ENCODE measurements at places on chromosomes 7 and 10.

- DNase-seq = no peak
Measured at GRCh38 chr10:124644236-124644635, 99.9 kb downstream of the FAM53B start.

- no peak for DNase-seq
Measured at GRCh38 chr7:102165136-102165535, 121.5 kb upstream of the SH2B2 start.

GRCh38 chr10:133441780-133442179 lies 12.0 kb upstream of the SCART1 start:
- DNase-seq = no peak

GRCh38 chr7:91503934-91504555 lies 239.8 kb downstream of the FZD1 start:
- DNase-seq = no peak

DNA sequence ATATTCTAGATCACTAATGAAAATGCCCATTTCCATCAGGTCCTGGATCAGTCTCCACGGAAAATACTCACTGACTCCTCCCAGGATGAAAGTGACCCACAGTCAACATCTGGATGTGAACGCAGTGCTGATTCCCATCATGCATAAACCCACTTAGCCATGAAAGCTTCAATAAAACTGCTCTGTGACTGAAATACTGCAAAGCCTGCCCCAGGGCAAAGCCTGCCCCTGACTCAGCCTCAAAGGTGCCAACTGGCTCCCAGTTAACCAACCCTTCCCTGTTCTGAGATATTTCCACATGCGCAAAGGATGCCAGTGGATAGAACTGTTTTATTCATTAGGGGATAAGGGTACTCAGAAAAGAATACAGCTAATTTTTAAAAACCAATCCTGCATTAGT lies 24.0 kb downstream of the OSBPL3 start:
- no peak for DNase-seq

DNA sequence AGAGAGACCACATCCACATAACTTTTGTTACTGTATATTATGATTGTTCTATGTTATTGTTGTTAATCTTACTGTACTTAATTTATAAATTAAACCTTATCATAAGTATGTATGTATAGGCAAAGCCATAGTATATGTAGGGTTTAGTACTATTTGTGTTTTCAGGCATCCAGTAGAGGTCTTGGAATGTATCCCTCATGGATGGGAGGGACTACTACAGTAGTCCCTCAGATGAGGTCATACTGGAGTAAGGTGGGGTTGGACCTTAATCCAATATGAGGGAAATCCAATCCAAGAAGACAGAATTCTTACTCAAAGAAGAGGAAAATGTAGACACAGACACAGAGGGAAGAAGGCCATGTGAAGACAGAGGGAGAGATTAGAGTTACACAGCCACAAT lies 34.1 kb upstream of the MALRD1 start:
- DNase-seq = no peak

- DNase-seq = no peak
Measured at GRCh38 chr7:44969701-44970522, 8.9 kb downstream of the MYO1G start.

GRCh38 chr7:133649593-133649992 lies 396.7 kb downstream of the EXOC4 start:
- DNase-seq = no peak

GRCh38 chr7:118325450-118325808 lies 100.9 kb downstream of the ANKRD7 start:
- no peak for DNase-seq

DNA sequence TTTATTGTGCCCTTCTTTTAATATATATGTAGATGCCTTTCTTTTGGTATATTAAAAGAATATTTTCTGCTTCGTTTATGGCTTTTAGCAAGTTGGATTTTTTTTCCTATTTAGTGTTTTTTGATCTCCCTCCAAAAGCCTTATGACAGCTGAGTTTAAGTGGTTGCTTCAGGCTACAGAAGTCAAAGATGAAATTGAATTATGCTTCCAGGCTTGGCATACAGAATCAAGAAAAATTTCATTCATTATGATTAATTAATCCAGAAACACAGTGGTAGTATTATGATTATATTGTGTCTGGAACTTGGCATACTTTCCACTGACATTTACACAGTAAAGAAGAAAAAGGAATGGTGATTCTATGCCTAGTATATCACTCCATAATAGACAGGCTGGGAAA lies 63.8 kb upstream of the SEM1 start:
- no peak for DNase-seq

DNA sequence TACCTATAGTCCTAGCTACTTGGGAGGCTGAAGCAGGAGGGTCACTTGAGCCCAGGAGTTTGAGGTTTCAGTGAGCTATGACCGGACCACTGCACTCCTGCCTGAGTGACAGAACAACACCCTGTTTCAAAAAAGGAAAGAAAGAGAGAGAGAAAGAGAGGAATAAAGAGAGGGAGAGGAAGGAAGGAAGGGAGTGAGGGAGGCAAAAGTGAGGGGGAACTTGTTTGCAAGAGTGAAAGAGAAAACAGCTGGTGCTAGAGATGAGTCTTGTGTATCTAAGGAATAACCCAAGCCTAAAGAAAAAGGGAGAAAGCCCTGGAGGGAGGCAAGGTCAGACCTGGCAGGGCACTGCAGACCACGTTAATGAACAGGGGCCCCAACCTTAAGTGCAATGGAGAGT lies 4.8 kb upstream of the NT5C2 start:
- no peak for DNase-seq

DNA sequence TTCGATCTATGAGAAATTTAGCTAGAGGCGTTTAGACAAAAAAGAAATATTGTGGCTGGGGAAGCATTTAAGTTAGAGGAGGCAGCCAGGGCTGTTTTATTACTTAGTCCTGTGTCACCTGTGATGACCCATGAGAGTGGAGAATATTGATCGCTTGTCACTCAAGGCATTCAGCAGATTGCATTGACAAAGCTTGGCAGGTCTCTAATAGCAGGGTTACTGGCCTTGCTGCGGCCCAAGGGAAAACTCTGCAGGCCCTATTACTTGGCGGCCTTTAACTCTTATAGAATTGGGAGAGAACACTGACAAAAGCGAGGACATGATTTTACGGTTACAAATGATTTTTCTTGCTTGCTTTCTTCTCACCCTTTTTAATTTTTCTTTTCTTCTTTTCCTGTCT lies 473.5 kb downstream of the AUTS2 start:
- no peak for DNase-seq

GRCh38 chr7:156820445-156821063 lies 72.4 kb downstream of the LMBR1 start:
- DNase-seq = no peak

- no peak for DNase-seq
Measured at GRCh38 chr10:131311661-131312477, at the start of gene TCERG1L. Gene TCERG1L (minus strand): TSS chr10:131311721. CDS start chr10:131311635, 86 bp downstream.

- DNase-seq = no peak
Measured at GRCh38 chr7:27737616-27738015, 2.3 kb upstream of the TAX1BP1 start.

DNA sequence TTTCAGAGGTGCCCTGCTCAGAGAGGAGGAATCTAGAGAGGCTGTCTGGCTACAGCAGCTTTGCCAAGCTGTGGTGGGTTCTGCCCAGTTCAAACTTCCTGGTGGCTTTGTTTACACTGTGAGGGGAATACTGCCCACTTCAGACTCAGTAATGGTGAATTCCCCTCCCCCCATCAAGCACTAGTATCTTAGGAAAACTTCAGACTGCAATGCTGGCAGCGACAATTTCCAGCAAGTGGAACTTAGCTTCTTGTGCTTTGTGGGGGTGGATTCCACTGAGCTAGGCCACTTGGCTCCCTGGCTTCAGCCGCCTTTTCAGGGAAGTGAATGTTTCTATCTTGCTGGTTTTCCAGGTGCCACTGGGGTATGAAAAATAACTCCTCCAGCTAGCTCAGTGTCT lies 42.8 kb downstream of the CYP2C8 start:
- DNase-seq = no peak

DNA sequence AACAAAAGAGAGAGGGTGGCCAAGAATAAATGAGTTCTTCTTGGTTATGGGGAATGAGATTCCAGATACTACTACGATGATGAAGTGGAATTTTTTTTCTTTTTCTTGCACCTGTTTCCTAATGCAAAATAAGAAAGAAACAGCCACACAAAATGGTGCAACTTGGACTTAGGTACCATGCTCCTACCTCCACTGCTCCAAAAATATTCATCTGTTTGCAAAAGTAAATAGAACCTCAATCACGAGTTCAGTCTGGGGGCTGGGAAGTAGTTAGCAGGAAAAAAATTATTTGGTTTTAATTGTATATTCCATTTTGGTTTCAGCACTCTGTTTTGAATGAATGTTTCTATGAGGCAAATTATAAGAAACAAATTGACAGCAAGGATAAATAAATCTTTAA lies 73.5 kb downstream of the SLC25A13 start:
- DNase-seq = no peak

DNA sequence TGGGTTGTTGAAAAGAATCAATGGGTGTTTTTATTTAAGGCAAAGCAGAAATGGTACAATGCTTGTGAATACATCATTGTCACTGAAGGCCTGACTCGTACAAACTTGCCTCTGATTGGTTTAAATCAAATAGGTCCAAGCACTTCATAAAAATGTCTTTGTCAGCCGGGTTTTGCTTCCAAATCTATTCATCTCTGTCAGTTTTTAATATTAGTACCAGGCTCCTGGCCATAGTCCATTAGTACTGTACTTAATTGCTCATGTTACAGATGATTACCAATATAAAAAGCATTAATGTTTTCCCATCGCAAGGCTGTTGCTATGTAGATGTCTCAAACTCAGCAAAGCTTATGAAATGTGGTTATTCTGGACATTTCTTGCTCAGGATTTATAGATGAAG lies 171.9 kb downstream of the ARID5B start:
- DNase-seq = no peak

DNA sequence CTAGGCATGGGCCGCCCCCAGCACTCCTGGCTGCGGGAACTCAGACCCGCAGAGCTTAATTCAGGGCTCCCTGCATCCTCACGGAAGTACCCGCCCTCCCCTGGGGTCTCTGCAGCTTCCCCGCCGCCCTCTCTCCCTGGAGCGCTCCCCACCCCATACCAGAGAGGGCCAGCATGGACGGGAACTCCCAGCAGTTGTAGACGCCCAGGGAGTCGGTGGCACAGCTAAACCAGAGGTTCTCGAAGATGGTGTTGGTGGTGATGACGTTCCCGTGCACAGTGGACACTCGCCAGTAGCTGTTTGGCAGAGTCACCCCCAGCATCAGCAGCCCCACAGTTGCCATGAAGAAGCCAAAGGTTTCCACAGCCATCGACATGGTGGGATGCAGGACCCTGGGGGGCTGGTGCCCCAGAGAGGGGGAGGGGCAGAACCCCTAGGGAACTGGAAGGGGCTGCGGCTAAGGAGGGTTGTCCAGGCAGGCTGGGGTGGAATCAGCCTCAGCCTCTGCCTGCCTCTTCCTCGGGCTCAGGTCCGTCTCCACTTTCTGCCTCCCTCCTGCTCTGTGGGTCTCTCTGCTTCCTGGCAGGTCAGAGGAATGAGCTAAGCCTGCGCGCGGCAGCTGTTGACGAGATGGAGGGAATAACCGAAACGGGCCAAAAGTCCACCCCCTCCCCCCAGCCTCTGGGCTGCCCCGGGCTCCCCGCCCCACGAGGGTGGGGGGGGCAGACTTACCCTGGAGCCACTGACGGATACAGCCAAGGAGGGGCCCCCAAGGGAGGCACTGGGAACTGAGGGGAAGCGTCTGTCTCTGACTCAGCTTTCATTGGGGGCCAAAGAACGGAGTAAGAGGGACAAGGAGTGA lies at the start of gene CLDN15:
TSS of gene CLDN15 (minus strand) at position 597 of the 862 bp plus-strand sequence. CDS start at position 376, 221 bp downstream.
- no peak for DNase-seq

DNA sequence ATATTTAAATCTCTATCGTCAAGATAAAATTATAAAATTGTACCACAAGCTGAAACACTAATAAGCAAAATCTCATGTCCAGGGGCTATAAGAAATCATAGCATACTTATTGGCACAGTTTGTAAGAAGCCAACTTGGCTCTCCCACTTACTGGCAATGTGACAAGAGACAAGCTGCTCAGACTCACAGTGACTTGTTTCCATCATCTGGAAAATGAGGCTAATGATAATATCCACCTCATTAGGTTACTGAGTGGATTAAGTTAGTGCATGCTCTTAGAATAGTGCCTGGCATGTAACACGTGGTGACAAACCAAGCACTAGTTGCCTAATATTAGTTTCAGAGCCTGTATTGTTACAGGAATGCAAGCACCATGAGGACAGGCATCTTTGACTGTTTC lies 234.4 kb downstream of the GLI3 start:
- DNase-seq = no peak

DNA sequence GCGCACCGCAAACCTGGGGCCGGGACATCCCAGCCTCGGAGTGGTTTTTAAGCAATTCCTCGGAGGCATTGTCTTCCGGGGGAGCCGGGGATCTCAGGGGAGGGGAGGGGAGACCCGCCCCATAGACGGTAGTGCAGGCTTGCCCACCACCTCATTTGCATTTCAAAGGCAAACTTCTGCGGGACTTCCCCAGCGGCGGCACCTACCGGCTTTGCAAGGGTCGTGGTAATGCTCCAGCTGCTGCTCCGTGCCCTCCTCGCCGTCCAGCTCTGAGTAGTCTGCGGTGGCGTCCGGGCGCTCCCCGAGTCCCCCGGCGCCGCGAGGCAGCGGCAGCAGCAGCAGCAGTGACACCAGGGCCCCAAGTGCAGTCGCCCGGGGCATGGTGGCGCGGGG lies 425 bp downstream of the TLL2 start:
- peak; percentile 26 for DNase-seq

DNA sequence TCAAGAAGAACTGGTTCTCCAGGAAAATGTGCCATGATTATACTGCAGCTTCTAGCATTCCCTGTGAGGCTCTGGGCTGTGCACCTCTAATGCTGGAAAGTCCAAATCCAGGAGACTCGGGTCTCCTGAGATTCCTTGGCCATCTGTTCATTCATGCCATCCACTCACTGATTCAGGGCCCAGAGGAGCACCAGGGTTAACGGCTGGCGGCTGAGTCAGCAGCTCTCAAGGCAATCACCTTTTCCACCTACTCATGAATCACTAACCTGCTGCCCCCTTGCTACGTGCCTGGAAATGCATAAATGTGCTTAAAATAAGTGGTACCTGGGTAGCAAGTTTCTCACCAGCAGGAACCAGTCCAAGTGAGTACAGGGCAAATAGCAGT lies 132.7 kb downstream of the KCNMA1 start:
- DNase-seq = no peak

DNA sequence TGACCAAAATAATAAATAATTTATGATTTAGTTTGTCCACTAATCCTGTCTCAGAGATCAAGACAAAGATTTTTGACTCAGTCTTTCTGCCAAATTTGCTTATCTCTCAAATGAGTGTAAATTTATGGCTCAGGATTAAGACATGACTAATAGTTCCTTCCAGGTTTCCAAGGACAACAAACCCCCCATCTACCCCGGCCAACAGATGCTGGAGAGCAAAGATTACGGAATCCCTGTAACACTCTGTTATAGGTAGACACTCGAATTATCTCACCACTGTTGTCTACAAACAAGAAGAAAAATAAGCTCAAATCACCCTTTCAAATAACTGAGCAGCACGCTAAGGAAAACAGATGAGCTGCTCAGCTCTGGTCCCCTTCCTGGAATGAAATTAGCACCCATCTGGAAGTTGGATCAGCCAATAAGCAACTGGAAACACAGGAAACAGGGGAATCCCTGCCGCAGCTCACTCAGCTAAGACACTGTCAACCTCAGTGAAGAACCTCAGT lies 56.8 kb upstream of the SVIL start:
- DNase-seq = no peak

GRCh38 chr10:48577158-48577557 lies 27.7 kb downstream of the ARHGAP22 start:
- peak; percentile 5 for DNase-seq

Measured in CD4-positive, alpha-beta T cell treated with Interleukin-1 beta for 1 hour (primary cell).